ENCODE measurements at places on chromosomes 13 and 19.
A peak's percentile ranks its signal among the peaks of the same experiment; 100 is the strongest.

DNA sequence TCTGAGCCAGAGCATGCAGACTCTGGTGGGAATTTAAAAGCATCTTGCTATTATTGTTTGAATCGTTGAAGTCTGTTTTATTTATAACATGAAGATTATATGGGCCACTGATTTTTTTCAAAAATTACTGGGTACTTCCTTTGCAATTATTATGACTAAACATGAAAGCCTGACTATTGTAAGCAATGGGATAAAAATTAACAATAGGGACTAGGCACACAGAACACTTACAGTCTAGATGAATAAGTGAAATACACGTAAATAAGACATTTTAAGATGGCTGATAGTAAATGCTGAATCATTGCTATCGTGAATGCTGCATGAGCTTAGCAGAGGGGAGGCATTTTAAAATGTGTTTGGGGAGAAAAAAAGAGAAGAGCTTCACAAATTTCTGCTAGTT lies 81.0 kb upstream of the MAB21L1 start:
- no peak for DNase-seq

DNA sequence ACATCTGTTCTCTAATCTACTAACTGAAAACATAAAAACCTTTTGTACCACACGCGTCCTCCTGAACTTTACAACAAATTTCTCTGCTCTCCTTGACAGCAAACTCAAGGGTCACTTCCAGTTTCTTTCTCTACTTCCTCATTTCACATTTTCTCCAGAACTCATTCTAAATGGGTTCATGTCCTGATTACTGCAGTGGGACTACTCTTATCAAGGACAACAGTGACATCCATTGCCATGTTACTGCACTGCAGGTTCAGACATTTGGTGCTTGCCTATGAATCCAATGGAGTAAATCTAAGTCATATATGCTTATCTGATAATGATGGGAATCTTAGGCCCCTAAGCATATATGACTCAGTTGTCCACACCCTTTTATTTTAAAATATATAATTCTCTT lies 35.3 kb downstream of the FPR3 start:
- no peak for DNase-seq

GRCh38 chr13:113864273-113864890 lies 506 bp upstream of the GAS6 start:
- DNase-seq = no peak

DNA sequence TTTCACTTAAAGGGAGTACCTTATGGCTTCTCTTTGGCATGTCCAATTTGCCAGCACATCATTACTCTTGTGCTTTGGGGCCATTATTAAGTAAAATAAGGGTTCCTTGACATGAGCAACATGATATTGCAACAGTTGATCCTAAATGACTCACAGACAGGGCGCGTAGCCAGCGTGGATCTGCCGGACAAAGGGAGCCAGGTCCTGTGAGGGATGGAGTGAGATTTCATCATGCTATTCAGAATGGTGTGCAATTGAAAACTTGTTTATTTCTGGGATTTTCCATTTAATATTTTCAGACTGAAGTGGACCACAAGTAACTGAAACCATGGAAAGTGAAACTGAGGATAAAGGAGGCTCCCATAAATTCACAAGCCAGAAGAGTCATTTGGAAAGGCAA lies 48.6 kb upstream of the WASF3 start:
- no peak for DNase-seq

DNA sequence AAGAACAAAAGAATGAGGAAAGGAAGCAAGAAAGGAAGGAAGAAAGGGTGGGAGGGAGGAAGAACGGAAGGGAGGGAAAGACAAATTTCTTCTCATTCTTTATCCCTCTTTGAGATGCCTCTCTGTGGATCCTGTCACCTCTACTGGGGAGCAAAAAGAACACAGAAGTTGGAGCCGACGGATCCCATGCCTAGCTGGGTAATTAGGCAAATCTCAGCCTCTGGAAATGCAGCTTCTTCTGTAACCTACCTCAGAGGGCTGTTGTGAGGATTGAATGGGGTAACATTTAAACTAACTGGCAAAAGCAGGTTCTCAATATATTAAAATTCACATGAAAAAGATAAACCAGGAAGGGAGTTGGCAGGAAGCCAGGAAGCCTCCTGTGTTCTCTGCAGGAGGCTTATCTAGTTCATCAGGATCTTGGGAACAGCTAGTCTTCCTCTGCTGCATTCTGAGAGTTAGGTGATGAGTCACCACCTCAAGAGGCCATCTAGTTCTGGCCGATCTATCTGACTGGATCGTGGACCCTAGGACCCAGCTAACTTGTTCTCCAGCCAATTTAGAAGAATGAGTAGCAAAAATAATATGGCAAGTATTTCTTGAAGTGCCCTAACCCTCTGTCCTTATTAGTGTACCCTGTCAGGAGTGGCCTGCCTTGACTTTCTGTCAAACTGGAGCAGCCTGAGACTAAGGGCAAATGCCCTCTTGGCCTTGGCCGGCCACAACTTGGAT lies 15.2 kb upstream of the CPB2 start:
- no peak for DNase-seq

DNA sequence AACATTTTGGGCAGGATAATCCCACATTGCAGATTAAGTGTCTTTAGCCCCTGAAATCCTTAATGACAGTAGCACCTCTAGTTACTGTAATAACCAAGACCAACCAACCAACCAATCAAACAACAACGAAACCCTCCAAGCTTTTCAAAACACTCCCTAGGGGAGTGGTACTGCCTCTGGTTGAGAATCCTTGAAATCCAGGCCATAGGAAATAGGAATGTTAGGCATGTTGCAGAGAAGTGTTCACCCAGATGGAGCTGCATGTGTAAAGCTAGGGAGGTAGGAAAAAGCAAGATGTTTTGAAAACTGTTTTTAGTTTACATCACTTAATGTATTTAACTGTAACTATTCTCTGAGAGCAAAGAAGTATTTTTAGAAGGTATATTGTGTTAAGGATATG lies 4.5 kb downstream of the LACC1 start:
- DNase-seq = no peak

- no peak for DNase-seq
Observed at GRCh38 chr13:39967199-39967959, 311.9 kb downstream of the COG6 start.

DNA sequence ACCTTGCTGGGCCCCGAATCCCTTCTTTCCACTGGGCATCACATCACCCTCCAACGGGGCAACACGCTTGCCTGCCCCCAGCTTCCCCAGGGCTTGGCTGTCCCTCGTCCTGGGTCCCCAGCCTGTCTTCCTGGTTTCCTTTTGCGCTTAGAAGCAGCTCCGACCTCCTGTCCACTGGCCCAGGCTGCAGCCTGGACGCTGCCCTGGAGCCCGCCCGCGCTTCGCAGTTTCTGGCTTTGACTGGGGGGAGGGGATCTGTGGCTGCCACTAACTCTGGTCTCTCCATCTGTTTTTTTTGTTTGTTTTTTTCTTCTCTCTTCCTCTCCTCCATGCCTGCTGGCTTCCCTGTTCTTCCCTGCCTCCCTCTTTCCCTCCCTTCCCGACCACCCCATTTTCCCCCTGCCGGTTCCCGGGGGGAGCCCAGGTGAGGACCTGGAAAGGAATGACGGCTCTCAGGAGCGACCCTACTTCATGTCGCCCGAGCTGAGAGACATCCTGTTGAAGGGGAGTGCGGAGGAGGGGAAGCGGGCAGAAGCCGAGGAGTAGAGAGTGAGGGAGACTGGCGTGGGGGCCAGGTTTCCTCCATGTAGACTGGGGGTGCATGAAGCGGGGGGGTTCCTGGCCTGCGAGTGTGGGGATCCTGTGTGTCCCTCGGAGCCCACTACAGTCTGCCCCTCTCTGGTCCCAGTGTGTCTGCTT lies 11.5 kb upstream of the ILF3 start:
- no peak for DNase-seq

- DNase-seq = peak; percentile 48
Observed at GRCh38 chr19:13463296-13463695, 43.0 kb downstream of the CACNA1A start.
